ENCODE measurements at places on chromosomes 11 and 22. TPM values are rescaled to one million over a fixed set of nuclear protein-coding genes. Genes with fewer than 3 reads are reported as not detected.

- DNase-seq, result no peak
Measured at GRCh38 chr11:122954455-122954854, 27.2 kb downstream of the BSX start.

DNA sequence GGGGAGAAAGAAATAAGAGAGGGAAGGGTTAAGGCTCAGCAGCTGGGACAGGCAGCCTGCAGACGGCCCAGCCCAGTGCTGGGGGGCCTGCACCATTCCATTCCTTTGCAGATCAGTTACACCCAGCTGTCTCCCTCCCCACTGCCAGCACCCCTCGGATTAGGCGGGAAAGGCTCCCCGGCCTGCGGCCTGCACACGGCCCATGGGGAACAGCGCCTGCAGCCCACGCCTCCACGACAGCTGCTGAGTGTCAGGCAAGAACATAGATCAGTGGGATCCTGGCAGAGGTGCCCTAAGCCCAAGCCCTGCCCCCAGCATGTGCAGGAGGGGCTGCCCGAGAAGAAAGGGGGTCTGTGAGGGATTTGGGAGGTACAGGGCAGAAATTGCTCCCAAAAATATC, 65.8 kb upstream of the MYOD1 start:
- DNase-seq, result peak; percentile 27

DNA sequence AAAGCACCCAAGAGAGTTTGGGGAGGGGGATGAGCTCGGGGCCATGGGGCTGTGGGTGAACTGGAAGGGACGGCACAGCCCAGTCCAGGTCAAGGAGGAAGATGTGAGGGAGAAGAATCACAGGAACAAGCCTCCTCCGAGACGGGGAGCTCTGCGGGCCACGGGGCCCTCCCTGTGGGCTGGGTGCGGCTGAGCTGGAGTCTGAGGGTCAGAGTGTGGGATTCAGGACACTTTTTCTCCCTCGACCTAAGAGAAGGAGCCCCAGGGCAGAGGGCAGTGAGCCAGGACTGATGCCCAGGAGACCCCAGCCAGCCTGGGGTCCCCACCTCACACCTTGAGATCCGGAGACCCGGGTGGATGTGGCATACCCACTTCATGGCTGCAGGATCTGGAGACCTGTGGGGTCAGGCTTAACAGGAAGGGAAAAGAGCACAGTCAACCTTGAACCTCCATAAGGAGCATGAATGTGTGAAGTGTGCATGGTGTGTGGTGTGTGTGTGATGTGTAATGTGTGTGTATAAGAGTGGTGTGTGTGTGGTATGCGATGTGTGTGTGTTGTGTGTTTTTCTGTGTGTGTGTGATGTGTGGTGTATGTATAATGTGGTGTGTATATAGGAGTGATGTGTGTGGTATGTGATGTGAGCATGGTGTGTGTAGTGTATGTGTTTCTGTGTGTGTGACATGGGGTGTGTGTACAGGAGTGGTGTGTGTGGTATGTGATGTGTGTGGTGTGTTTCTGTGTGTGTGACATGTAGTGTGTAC, 504.6 kb downstream of the BRD1 start:
- no peak for DNase-seq

DNA sequence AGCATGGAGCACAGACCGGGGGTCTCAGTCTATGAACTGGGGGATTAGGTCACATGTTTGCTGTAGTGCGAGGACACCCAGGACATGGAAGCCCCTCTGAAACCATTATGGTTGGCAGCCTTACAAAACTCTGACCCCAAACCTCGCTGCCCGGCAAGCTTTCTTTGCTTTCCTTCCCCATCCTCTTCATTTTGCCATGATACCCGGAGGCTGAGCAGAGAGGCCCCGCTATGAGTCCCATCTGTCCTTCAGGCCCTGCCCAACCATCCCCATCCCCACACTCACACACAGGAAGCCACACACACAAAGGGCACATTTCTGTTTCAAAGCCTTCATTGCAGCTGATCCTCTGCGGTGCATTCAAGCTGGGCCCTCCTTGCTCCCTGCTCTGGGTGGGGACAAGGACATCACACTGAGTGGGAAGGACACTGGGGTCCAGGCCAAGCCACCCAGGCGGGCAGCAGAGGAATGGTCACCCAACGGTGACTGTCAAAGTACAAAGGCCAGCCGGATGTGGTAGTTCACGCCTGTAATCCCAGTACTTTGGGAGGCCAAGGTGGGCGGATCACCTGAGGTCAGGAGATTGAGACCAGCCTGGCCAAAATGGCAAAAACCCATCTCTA, 176.5 kb downstream of the CTTN start:
- no peak for DNase-seq

Gene CUL5
- total RNA-seq, result 53.6 TPM

Gene MOGAT2
- total RNA-seq, result not detected

Gene NAALAD2
- total RNA-seq, result 32.0 TPM

DNA sequence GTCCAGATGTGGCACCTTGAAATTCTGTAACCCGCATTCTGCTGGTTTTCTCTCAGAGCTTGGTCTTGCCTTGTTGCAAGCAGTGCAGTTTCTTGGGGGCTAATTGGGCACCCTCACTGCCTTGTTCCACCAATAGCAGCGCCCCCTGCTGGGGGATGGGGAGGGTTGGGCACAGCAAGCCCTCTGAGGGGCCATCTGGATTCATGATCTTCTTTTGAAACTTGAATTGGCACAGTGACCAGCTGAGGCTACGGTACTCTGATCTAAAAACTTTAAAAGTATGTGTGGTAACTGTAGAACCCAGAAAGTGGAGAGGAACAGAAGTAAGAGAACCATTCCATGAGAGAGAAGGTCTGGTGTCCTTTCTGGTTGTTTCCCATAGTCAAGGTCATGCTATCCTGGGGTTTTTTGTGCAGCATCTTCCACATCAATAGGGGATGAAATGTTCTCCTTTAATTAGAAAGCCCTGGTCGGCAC, 64.2 kb downstream of the MED15 start:
- DNase-seq, result no peak
